ENCODE measurements at places on chromosomes 4 and X.

DNA sequence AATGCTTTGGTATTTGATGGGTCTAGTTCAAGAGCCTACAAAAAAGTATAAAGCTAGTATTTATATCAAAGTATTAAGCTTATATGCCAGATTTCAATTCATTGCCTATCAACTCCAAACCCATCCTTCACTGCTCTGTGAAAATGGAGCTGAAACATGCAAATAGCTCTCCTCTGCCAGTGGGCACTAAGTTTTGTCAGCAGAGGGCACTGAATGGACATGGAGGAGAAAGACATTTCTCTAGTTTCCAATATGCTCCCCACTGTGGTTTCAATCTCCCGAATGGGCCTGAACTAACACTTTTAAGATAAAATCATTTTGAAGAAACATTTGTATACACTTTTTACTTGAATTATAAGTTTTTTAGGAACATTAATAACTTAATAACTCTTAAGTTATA, 12.4 kb downstream of the PPID start:
- H3K36me3 ChIP-seq: peaks cover 35% of the 10 kb centered on the region
- no peaks in the 10 kb centered on the region for H3K27me3 ChIP-seq
- H3K4me3 ChIP-seq: no peak overlapping the region
- H3K4me1 ChIP-seq: no peaks in the 10 kb centered on the region
- no peak for DNase-seq

DNA sequence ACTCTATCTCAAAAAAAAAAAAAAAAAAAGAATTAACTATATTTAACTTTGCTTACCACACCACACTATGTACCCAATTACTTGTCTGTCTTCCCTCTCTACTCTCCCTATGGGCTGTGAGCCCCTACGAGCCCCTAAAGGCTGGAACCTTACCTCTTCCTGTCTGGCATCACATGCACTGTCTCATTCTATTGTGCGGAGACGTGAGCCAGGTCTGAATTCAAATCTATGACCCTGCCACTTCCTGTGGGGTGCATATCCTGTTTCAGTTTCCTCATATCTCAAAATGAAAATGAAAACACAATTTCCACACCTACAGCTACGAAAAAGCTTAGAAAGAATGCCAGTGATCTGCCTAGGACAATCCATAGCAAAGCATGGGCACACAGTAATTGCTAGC, 42.9 kb upstream of the HS3ST1 start:
- no peak overlapping the region for H3K27ac ChIP-seq
- no peaks in the 10 kb centered on the region for H3K4me1 ChIP-seq
- no peak for DNase-seq

DNA sequence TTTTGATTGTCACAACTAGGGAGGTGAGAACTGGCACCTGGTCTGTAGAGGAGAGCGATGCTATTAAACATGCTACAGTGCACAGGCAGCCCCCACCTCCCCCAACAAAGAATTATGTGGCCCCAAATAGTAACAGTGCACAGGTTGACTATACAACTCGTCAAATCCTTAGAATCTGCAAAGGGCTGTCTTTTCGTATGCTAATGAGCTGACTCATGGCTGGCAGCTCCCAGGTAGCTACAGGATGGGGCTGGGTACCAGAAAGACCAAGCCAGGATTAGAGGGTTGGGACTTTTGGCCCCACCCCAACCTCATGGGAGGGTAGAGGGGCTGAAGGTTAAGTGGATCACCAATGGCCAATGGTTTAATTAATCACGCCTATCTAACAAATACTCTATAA, 104.7 kb upstream of the SORBS2 start:
- H3K27me3 ChIP-seq: no peaks in the 10 kb centered on the region
- peaks cover 52% of the 10 kb centered on the region for H3K4me1 ChIP-seq

- DNase-seq: peak; percentile 21
- no peaks in the 10 kb centered on the region for H3K4me1 ChIP-seq
- H3K36me3 ChIP-seq: no peaks in the 10 kb centered on the region
These were observed 58.5 kb downstream of the ASMT start for GRCh38 chrX:1673337-1673736.

- H3K4me3 ChIP-seq: no peak overlapping the region
- H3K4me1 ChIP-seq: peaks cover 43% of the 10 kb centered on the region
- DNase-seq: no peak
- H3K27ac ChIP-seq: peak overlapping the region; percentile 69
- H3K36me3 ChIP-seq: peaks cover under 1% of the 10 kb centered on the region
These were observed 60.9 kb downstream of the CAMK2D start for GRCh38 chr4:113700602-113701150.

DNA sequence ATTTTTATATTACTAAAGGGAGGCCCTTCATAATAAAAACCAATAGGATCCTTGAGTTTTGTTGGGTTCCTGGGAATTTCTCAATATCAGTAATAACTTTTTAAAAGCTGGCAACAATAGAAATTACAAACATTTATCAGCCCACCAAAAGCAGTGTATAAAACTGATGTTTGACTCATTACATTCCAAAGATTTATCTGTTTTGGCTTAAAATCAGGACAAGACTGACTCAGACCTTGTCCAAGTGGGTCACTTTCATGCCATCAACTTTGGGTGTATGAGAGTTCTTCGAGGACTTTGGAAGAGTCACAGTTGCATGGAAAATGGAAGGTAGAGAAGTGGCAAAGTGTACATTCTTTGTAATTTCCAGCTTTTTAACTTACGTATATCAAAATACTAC, 102.8 kb downstream of the FRMPD4 start:
- H3K36me3 ChIP-seq: no peaks in the 10 kb centered on the region
- H3K4me3 ChIP-seq: no peak overlapping the region
- no peak for DNase-seq
- no peaks in the 10 kb centered on the region for H3K27me3 ChIP-seq

GRCh38 chr4:183961795-183962194, 56.7 kb downstream of the STOX2 start:
- H3K4me3 ChIP-seq: no peak overlapping the region
- H3K27ac ChIP-seq: no peak overlapping the region

- DNase-seq: no peak
- H3K4me3 ChIP-seq: no peak overlapping the region
- no peaks in the 10 kb centered on the region for H3K36me3 ChIP-seq
- H3K27me3 ChIP-seq: no peaks in the 10 kb centered on the region
- H3K4me1 ChIP-seq: no peaks in the 10 kb centered on the region
These were observed 60.6 kb downstream of the GABRA2 start for GRCh38 chr4:46329118-46329976.

DNA sequence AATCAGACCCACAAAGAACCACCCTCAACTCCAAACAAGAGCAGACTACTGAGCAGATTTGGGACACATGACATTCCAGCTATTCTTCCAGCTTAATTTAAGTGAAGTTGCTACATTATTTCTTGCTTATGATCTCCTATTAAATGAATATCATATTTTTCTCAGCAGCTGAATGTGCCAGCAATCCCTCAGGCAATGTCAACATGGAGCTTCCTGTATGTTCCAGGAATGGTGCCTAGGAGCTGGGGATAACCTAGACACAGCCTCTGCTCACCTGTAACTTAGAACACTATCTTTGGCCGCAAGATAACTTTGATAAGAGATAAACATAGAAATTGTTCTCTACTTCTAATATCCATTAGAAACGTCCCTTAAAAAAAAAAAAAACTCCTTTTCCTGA, 274.4 kb upstream of the RASGEF1B start:
- no peak for DNase-seq
- no peak overlapping the region for H3K4me3 ChIP-seq
- no peak overlapping the region for H3K27ac ChIP-seq
- no peaks in the 10 kb centered on the region for H3K36me3 ChIP-seq

DNA sequence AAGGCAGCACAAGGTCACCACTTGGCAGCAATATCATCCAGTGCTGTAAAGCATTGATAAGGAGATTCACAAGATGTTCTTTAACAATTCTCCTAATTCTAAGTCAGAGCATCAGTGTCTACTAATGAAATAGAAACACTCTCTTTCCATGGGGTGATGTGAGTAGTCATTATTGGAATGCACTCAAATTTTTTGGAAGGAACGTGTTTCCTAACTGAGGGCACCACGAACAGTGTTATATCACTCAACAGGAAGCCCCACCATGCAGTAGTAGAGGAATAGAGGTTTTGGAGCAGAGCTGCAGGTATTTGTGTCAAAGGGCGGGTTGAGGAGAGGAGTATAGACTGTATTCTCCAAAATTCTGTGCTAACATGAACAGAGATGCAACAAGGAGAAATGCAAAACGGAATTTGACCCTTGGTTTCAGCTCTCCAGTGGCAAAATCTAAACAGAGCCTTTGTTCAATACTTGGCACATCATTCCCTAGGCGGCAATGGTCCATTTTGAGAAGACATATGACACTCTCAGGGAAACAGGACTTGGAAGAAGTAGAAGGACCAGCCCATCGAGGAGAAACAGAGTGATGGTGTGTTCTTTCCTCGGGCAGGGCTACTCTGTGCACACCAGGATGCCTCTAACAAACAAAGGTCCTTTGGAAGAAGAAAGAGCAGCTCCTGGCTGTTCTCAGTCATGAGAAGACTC, 98.9 kb downstream of the CPEB2 start:
- H3K27ac ChIP-seq: no peak overlapping the region
- no peaks in the 10 kb centered on the region for H3K27me3 ChIP-seq
- DNase-seq: no peak
- no peak overlapping the region for H3K4me3 ChIP-seq

DNA sequence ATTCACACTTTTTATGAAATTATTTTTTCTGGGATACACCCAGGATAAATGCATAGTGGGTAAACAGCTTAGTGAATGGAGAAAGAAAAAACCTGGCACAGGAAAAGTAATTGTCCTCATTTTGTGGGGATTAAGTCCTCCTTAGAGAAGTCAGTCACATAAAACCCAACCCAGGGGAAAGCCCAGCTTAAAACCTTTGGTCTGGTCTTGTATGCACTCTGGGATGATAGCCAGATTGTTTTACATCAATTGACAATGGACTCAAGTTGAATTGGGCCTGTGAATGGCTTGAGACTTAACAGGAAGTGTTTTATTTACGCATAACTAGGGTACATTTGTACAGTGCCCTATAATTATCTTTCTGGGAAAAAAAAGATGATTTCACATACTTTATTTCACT, 561.3 kb upstream of the GRIA3 start:
- H3K4me3 ChIP-seq: no peak overlapping the region
- H3K27me3 ChIP-seq: no peaks in the 10 kb centered on the region
- DNase-seq: no peak
- H3K36me3 ChIP-seq: no peaks in the 10 kb centered on the region
- no peaks in the 10 kb centered on the region for H3K4me1 ChIP-seq
- no peak overlapping the region for H3K27ac ChIP-seq

- H3K4me1 ChIP-seq: no peaks in the 10 kb centered on the region
- no peak overlapping the region for H3K27ac ChIP-seq
- H3K4me3 ChIP-seq: no peak overlapping the region
- DNase-seq: no peak
- H3K36me3 ChIP-seq: no peaks in the 10 kb centered on the region
These were observed 138.3 kb upstream of the TEX13D start for GRCh38 chrX:124194199-124194598.

DNA sequence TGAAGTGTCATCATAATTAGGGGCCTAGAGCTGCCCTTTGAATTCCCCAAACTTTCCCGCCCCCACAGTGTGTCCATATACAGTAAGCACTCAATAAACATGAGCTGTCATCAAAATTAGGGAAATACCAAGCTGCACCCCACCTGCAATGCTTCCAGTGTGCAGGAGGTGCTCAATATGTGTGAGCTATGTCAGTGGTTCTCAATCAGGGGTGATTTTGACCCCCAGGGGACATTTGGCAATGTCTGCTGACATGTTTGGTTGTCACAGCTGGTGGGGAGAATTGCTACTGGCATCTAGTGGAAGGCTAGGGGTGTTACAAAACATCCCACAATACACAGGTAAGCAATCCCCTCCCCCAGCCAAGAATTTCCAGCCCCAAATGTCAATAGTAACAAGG, 748 bp downstream of the CFP start:
- H3K4me1 ChIP-seq: peaks cover 2% of the 10 kb centered on the region
- H3K36me3 ChIP-seq: no peaks in the 10 kb centered on the region
- H3K27me3 ChIP-seq: no peaks in the 10 kb centered on the region
- DNase-seq: no peak

DNA sequence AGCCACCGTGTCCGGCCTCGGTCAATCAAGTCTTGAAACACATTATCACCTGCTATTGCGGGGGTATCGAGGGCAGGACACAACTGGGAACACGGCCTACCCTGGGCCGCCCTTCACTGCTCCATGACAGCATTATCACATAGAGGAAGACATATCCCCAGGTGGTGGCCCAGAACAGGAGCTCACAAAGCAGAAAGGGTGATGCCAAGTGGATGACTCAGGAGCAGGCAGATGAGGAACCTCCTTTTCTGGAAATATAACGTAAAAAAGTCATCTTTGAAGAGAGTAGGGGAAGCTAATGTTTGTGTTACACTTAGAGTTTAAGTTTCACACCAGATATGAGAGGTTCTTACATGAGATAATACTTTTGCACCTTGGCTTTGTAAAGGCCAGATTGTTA, 5.3 kb upstream of the SUPT20HL1 start:
- H3K4me3 ChIP-seq: no peak overlapping the region
- peak overlapping the region; percentile 58 for H3K27ac ChIP-seq
- DNase-seq: no peak

DNA sequence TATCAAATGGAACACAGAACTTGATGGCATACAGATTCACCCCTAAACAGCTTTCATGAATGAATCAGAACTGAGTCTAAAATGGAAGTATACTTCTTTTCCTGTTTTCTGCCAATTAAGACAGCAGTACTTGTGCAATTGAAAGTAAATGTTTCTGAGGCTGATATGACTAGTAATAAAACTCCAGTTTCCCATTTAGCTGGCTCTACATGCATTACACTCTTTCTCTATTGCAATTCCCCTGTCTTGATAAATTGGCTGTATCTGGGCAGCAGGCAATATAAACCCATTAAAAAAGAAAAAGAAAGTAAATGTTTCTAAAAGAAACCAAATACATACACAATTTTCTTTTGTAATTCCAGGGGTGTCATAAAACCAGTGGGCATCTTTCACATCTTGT, 4.6 kb downstream of the NOA1 start:
- H3K27me3 ChIP-seq: no peaks in the 10 kb centered on the region
- H3K4me3 ChIP-seq: no peak overlapping the region
- H3K27ac ChIP-seq: no peak overlapping the region

- H3K27ac ChIP-seq: peak within 1 kb of the TSS; percentile 91
- peak within 1 kb of the TSS; percentile 73 for H3K4me3 ChIP-seq
- no peak for DNase-seq
These were observed at the start of gene FGFRL1 for GRCh38 chr4:1011022-1011665. Gene FGFRL1 (plus strand): TSS chr4:1011626. CDS start chr4:1012486, 860 bp downstream.

DNA sequence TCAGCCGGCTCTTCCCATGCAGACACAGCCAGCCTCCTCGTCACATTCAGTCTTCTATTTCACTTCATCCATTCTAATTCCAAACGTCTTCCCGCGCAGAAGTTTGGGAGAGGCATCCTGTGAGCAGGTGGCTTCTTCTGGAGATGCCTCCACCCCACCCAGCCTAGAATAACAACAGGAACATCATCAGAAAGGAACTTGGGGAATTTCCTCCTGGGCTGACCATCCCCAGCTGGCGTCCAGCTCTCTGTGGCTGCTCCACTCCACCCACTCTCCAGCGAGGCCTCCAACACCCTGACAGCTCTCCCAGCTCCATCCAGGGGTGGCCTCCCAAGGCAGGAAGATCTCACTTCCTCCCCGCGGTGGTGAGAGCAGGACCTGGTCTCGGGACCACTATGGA, 5.5 kb upstream of the C4orf50 start:
- H3K4me3 ChIP-seq: no peak overlapping the region
- H3K36me3 ChIP-seq: no peaks in the 10 kb centered on the region
- H3K4me1 ChIP-seq: no peaks in the 10 kb centered on the region
- DNase-seq: no peak
- no peak overlapping the region for H3K27ac ChIP-seq

- H3K36me3 ChIP-seq: no peaks in the 10 kb centered on the region
- no peak overlapping the region for H3K27ac ChIP-seq
- H3K27me3 ChIP-seq: no peaks in the 10 kb centered on the region
- H3K4me3 ChIP-seq: no peak overlapping the region
- H3K4me1 ChIP-seq: peaks cover 8% of the 10 kb centered on the region
These were observed 61.0 kb downstream of the HPRT1 start for GRCh38 chrX:134520860-134521390.

All from chondrocyte (in vitro differentiated cells).